ENCODE measurements at places on chromosomes 1 and 21.

DNA sequence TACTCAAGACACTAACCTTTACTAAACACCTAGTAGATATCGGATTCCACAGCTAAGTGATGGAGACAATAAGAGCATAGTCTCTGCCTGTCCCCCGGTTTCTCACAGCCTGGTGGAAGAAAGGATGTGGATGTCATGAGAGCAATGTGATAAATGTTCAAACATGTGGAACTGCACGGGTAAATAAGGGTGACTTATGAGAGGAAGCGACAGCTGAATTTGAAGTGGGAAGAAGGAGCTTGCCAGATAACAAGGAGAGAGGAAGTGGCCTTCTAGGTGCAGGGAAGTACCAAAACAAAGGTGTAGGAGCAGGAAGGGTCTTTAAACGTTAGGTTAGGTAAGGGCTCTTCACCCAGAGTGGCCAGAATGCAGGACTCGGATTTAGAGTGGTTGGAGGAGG is 178.6 kb upstream of the NRIP1 start:
- DNase-seq = no peak

- DNase-seq = no peak
Observed at GRCh38 chr1:29394521-29395225, 158.4 kb downstream of the PTPRU start.

DNA sequence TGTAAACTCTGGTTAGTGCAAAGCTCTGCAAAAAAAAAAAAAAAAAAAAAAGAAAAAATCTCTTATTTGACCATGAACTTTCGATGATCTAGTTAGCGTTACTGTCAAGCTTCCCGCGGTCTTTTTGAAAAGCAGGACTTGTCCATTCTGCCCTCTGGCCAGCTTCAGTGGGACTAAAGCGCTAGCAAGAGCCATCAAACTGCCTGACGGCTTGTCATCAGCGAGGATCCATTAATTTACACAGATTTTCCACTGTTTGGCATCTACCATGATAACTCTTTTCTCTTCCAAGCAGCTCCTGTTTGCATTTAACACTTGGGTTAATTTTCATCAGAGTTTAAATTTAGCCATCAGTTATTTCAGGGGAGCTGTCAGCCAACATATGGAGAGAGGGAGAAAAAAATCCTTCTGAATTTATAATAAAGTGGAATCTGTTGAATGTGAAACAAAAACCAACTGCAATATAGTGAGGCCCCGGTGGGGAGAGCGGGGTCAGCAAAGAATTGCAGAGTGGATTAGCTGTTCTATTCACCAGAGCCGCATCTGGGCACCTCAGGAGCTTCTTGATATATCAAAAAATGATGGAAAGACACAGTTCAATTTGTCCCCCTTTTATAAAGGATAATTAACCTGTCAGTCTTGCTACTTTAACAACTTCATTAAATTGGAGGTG is 298.2 kb downstream of the SPATA17 start:
- DNase-seq = no peak

DNA sequence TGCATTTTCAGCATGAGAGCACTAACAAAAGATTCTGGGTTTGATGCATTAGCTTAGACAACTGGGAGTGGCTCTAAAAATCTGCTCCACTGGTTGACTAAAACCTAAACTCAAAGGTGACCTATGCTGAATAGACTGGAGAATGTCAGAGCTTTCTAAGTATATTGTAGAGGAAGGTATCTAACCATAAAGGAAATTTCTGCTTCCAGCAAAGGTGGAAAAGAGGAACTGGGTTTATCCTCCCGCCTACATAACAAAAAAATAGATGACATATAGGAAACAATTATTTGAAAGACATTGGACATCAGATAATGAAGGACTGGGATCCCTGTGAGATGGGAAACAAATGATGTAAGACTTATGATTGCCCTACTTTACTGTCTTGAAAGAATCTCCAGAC is 35.8 kb upstream of the CR2 start:
- no peak for DNase-seq

- no peak for DNase-seq
Observed at GRCh38 chr1:210944252-210944651, 189.7 kb downstream of the KCNH1 start.

GRCh38 chr1:89563957-89564604 is 39.5 kb downstream of the LRRC8B start:
- DNase-seq = no peak

- no peak for DNase-seq
Observed at GRCh38 chr1:193458628-193459027, 272.2 kb upstream of the B3GALT2 start.

DNA sequence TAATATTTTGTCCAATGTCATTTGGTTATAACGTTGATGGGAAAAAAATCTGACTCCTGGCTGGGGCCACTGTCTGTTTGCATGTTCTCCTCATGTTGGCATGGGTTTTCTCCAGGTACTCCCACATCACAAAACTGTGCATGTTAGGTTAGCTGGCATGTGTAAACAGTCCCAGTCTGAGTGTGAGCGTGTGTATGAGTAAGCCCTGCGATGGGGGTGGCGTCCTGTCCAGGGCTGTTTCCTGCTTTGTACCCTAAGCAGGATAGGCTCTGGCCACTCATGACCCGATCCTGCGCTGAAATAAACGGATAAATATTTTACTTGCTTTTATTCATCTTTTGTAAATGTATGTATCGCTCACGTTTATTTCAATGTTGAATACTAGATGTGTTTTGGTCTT is 13.5 kb downstream of the EFCAB14 start:
- DNase-seq = no peak

- no peak for DNase-seq
Observed at GRCh38 chr1:3265835-3266805, 188.3 kb upstream of the ARHGEF16 start.

- DNase-seq = no peak
Observed at GRCh38 chr1:100359139-100359538, 6.8 kb downstream of the CDC14A start.

Data from skeletal muscle cell (primary cell).